ENCODE measurements at places on chromosomes 12 and 14.

DNA sequence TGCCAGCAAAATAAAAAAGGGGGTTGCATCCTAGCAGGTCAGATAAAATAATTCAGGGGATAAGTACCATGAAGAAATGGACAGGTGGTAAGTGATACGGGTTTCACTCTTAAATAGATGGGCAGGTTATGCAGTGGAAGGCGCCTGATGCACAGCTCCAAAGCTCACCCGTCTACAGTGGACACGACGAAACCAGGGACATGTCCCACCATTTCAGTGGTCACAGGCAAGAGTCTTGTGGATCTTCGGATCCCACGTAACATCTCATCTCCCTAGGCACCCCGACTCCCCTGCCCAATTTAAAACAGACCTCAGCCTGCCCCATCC is 60.5 kb downstream of the DDX51 start:
- DNase-seq, result no peak
- peaks cover 15% of the 10 kb centered on the region for H3K4me1 ChIP-seq
- H3K27ac ChIP-seq, result peak overlapping the region; percentile 36
- peaks cover 2% of the 10 kb centered on the region for H3K36me3 ChIP-seq
- peak overlapping the region; percentile 67 for H3K4me3 ChIP-seq
- H3K27me3 ChIP-seq, result no peaks in the 10 kb centered on the region

GRCh38 chr12:23523339-23523738 is 426.1 kb downstream of the SOX5 start:
- H3K36me3 ChIP-seq, result no peaks in the 10 kb centered on the region
- H3K27me3 ChIP-seq, result no peaks in the 10 kb centered on the region
- no peak for DNase-seq
- no peaks in the 10 kb centered on the region for H3K4me1 ChIP-seq

GRCh38 chr12:112906712-112907414 is at the start of gene OAS1:
Gene OAS1 (plus strand): TSS chr12:112906962. CDS start chr12:112907040, 78 bp downstream.
- DNase-seq, result no peak
- H3K27me3 ChIP-seq, result no peaks in the 10 kb centered on the region

DNA sequence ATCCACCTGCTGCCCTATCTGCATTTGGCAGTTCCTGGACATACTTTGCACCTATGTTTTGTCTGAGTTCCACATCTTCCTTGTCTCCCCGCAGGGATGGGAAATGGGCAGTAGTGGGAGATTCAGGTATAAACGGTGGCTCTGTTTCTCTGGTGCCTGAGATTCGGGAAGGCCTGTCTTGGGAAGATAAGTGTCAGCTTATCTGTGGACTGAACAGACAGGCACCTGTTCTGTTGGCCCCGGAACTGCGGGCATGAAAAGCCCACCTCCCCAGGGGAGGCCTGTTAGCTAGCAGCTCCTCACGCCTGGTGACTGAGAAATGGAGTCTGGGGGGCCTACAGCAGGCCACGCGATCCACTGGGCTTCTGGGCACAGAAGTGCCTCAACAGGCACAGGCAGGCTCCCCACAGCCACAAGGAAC is 5.8 kb downstream of the PHB2 start:
- peak overlapping the region; percentile 38 for H3K27ac ChIP-seq
- DNase-seq, result no peak
- peaks cover 52% of the 10 kb centered on the region for H3K4me1 ChIP-seq
- H3K4me3 ChIP-seq, result no peak overlapping the region
- H3K36me3 ChIP-seq, result peaks cover 60% of the 10 kb centered on the region

DNA sequence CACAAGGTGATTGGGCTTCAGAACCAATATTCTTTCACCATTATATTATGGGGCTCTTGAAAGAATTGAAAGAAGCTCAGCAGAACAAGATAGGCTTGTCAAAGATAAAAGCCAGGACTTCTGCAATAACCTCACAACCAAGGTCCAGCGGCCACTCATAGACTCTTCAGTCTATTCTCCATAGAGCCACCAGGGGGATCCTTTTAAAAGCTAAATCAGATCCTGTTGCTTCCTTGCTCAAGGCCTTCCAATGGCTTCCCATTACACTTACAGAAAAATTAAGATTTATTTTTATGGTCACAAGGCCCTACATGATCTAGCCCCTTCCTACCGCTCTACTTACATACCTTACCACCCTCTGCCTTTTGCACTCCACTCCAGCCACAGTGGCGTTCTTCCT is 169.6 kb downstream of the C12orf42 start:
- DNase-seq, result peak; percentile 6
- H3K4me3 ChIP-seq, result no peak overlapping the region
- no peaks in the 10 kb centered on the region for H3K36me3 ChIP-seq
- no peak overlapping the region for H3K27ac ChIP-seq

- H3K27ac ChIP-seq, result peak overlapping the region; percentile 96
- H3K36me3 ChIP-seq, result peaks cover 34% of the 10 kb centered on the region
- H3K4me1 ChIP-seq, result peaks cover 6% of the 10 kb centered on the region
- no peak for DNase-seq
- peak overlapping the region; percentile 95 for H3K4me3 ChIP-seq
- H3K27me3 ChIP-seq, result no peaks in the 10 kb centered on the region
Measured at GRCh38 chr12:82357340-82357739, 847 bp downstream of the CCDC59 start.

DNA sequence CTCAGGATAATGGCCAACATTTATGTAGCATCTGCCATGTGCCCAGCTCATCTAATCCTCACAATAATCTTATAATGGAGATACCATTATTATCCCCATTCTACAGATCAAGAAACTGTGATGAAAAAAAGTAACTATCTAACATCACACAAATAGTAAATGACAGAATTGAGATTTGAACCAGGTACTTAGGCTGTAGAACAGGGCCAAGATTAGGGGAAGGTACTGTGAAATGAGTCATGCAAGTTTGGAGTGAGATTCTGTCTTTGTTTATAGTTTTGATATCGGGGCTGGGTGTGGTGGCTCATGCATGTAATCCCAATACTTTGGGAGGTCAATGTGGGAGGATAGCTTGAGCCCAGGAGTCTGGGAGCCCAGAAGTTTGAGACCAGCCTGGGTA is 1.3 kb upstream of the GNPTAB start:
- DNase-seq, result no peak
- no peak overlapping the region for H3K4me3 ChIP-seq
- H3K27me3 ChIP-seq, result no peaks in the 10 kb centered on the region
- H3K4me1 ChIP-seq, result peaks cover 27% of the 10 kb centered on the region

GRCh38 chr14:54166049-54166950 is 209.7 kb upstream of the BMP4 start:
- no peak overlapping the region for H3K4me3 ChIP-seq
- H3K27ac ChIP-seq, result no peak overlapping the region
- H3K36me3 ChIP-seq, result no peaks in the 10 kb centered on the region
- no peak for DNase-seq
- H3K27me3 ChIP-seq, result no peaks in the 10 kb centered on the region

DNA sequence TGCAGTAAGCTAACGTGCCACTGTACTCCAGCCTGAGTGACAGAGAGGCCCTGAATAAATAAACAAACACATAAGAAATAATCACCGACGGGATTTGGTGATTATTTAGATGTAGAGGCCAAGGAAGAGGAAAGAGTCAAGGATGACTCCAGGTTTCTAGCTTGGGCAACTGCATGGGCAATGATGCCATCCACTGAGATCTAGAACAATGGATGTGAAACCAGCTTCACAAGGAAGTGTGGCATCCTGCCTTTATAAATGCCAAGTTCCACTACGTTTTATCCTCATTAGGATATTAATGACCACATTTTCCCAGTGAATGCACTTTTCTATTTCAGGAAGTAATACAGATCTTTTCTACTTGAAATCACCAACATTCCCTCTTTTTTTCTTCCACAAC is 10.9 kb upstream of the PTGER2 start:
- no peaks in the 10 kb centered on the region for H3K27me3 ChIP-seq
- H3K36me3 ChIP-seq, result peaks cover 3% of the 10 kb centered on the region
- no peak for DNase-seq
- H3K4me1 ChIP-seq, result peaks cover 6% of the 10 kb centered on the region

DNA sequence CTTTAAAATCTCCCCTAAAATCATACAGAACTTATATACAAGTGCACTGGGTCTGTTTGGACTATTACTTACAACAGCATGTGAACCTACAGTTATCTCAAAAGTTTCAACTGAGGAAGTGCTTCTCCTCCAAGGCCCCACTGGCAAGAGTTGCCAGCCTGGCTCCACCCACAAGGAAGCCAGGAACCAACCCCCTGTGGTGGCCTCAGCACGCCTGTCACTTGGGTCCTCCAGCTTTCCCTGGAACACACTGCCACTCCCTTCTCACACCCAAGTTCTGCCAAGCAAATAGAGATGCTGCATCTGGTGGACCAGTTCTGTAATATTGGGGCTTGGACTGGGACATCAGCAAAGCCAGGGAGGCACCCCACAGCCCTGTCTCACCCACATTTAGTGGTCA is 115.4 kb downstream of the GCH1 start:
- no peaks in the 10 kb centered on the region for H3K27me3 ChIP-seq
- no peak for DNase-seq
- H3K36me3 ChIP-seq, result no peaks in the 10 kb centered on the region
- no peak overlapping the region for H3K4me3 ChIP-seq
- no peak overlapping the region for H3K27ac ChIP-seq
- H3K4me1 ChIP-seq, result peaks cover 8% of the 10 kb centered on the region

DNA sequence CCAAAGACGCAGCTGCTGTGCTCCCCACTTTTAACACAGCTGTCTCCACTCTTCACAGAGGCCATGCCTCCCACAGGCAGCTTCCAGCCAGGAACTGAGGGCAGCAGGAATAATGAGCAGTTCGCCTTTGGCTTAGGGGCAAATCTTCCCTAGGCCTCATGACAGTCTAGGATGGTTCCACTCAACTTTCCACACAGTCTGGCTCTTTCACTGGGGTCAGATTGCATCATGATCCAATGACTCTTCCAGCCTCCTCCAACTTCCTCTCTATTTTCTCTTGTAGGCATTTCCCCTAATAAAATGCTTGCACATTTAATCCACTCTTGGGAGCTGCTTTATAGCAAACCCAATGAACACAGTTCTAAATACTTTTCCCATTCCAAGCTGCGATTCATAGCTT is 271.6 kb upstream of the ATP2B1 start:
- DNase-seq, result no peak
- H3K27ac ChIP-seq, result no peak overlapping the region
- no peak overlapping the region for H3K4me3 ChIP-seq
- H3K4me1 ChIP-seq, result no peaks in the 10 kb centered on the region
- H3K36me3 ChIP-seq, result no peaks in the 10 kb centered on the region
